ENCODE measurements at places on chromosomes 7 and 10. TPM values are rescaled to one million over a fixed set of nuclear protein-coding genes. Genes with fewer than 3 reads are reported as not detected.

GBF1 gene
- polyA plus RNA-seq = 22.1 TPM

- DNase-seq = no peak
These were observed 67.0 kb downstream of the CTBP2 start for GRCh38 chr10:125093199-125093973.

DNA sequence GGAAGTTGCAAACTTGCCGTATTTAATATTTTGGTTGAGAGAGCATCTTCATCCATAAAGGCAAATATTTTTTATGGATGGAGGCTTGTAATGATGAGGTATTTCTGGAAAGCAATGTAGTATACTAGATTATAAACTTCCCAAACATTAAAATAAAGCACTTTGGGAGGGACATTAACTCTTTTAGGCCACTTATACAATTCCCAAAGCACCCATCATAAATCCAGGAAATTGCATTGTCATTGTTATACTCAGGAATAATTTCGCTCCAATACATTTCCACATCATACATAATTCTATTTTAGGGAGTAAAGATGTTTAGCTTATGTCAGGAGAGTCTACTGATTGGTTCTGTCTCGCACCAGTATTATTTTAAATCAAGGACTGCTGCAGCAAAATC is 212.7 kb upstream of the MKI67 start:
- no peak for DNase-seq

GRCh38 chr7:74637745-74638144 is 19.8 kb upstream of the GTF2I start:
- no peak for DNase-seq

DNA sequence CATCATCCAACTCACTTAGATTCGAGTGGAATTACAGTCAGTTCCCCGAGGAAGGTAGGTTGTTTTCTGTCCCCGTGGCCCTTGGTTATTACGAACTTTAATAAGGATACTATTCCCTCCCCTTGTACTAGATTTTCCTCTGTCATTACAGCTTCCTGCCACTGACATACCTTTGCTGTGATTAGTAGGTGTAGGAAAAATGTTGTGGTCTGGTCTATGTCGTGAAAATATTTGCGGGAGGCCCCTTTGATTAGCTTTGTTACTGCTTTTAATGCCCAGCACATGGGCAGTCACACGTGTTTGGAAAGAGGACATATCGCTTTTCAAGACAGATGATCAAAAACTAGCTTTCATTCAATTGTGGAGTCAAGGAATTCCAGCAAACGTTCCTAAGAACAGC is 92.2 kb downstream of the GATA3 start:
- DNase-seq = no peak

DNA sequence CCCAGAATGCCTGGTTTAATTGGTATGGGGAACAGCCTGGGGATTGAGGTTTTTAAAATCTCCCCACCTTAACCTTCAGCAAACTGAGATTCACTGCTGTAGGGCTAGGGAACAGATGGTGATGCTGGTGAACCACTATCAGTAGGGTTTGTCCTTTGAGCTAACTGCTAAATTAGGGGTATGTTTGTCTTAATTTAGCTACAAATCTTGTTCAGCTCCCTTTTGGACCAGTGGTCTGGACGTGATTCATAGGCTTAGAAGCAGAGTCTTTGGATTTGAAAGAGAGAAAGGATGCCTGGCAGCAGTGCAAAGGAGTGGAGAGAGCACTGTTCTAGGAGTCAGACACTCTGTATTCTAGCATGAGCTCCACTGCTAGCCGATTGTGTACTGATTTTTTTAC is 2.8 kb downstream of the HDAC9 start:
- DNase-seq = no peak

- DNase-seq = peak; percentile 37
These were observed 40.4 kb upstream of the DLX5 start for GRCh38 chr7:97064972-97065587.

- DNase-seq = no peak
These were observed 31.6 kb upstream of the ITGB8 start for GRCh38 chr7:20299145-20299544.

DNA sequence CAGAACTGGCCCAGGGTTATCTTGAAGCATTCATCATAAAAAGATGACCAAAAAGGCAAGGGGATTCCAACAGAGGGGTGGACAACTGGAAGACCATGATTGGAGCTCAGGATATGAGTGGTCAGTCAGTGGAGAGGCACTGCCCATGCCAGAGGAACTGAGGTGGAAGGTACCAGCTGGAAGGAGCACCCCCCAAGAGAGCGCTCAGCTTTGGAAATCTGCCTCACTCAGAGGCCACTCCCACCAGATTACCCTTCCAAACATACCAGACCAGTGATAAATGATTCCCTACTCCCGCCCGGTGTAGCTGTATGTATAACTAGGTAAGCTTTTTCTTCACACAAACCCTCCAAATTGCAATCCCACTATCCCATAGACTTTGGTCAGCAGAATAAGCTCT is 257.0 kb upstream of the SLC26A5 start:
- DNase-seq = no peak
